ENCODE measurements at places on chromosomes 16 and 17. TPM values are rescaled to one million over a fixed set of nuclear protein-coding genes. Genes with fewer than 3 reads are reported as not detected.

Gene LAT
- 1.8 TPM for total RNA-seq

Gene TPSB2
- not detected for total RNA-seq

Gene MYO1D
- 34.8 TPM for total RNA-seq

- no peak for DNase-seq
These were observed 77.6 kb downstream of the C16orf95 start for GRCh38 chr16:87239545-87239944.

- no peak for DNase-seq
These were observed 60.6 kb downstream of the TNFRSF13B start for GRCh38 chr17:16911141-16911937.

DNA sequence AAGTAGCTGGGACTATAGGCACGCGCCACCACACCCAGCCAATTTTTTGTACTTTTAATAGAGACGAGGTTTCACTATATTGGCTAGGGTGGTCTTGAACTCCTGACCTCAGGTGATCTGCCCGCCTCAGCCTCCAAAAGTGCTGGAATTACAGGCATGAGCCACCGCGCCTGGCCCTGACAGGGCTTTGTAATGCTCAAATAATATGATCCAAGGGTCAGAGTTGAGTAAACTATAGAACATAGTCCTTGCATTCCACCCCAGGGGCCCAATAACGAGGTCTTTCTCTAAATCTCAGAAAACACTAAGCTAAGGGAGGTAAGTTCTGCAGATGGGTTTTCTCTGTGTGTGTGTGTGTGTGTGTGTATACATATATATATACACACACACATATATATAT, 5.8 kb upstream of the MEOX1 start:
- no peak for DNase-seq

- DNase-seq: no peak
These were observed 99.5 kb upstream of the FA2H start for GRCh38 chr16:74874123-74874522.

GRCh38 chr17:64500487-64500859, 3.6 kb upstream of the POLG2 start:
- DNase-seq: no peak

Data from myocyte (in vitro differentiated cells).